ENCODE measurements at places on chromosomes 3 and 15.

- H3K27ac ChIP-seq: no peak overlapping the region
- no peaks in the 10 kb centered on the region for H3K27me3 ChIP-seq
- DNase-seq: no peak
- H3K4me3 ChIP-seq: no peak overlapping the region
These were observed 3.3 kb upstream of the DCP1A start for GRCh38 chr3:53350652-53351051.

DNA sequence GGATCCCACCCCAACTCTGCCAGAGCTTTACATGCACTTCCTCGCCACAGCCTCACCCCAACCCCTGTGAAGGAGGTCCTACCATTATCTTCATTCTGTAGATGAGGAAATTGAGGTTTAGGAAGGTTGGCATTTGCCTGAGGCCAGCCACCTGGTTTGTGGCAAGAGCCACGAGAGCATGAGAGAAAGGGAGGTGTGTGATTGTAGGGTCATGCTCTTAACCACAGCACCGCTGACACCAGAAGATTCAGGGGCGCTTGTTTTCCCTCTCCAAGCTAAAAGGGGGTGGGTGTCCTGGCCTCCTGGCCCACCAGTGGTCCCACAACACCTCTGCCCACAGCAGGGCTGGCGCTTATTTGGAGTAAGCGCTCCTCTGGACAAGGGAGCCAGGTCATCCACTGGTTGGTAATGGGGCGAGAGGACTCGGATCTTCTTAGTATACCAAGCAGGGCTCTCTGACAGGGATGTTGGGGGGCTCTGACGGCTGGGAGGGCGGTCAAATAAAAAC lies 691 bp downstream of the RHCG start:
- DNase-seq: no peak
- H3K27me3 ChIP-seq: no peaks in the 10 kb centered on the region
- H3K36me3 ChIP-seq: no peaks in the 10 kb centered on the region

DNA sequence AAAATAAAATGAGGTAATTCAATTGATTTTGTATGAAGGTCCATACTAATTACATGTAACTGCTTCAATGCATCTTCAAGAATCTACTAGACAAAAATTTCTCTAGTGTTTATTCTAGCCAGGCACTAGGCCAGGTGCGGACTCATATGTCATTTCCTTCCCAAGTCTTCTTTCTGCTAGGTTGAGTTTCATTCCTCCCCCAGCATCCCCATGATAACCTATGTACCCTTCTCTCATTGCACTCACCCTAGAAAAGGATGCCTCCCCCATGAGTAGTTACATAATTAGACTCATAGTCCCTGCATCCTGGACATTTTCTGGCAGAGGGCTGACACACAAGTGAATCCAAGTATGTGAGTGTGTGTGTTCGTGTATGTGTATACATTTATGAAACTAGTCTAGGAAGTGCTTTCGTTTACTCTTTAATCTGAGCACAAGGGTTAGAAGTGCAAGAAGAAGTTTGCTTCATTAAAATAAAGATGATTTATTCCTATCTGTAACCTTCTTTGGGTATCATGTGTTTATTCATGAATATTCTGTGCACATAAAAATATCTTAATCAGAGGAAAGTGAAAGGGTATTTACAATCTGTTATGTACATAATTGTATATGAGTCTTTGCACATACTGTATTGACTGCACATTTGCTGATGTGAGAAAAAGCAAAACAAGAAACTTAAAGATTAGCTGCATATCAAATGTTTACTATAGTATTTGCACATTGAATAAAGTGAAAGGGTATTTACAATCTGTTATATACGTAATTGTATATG lies 585.6 kb upstream of the ZNF717 start:
- no peaks in the 10 kb centered on the region for H3K36me3 ChIP-seq
- no peak overlapping the region for H3K4me3 ChIP-seq
- no peaks in the 10 kb centered on the region for H3K4me1 ChIP-seq
- no peak for DNase-seq
- H3K27me3 ChIP-seq: no peaks in the 10 kb centered on the region

DNA sequence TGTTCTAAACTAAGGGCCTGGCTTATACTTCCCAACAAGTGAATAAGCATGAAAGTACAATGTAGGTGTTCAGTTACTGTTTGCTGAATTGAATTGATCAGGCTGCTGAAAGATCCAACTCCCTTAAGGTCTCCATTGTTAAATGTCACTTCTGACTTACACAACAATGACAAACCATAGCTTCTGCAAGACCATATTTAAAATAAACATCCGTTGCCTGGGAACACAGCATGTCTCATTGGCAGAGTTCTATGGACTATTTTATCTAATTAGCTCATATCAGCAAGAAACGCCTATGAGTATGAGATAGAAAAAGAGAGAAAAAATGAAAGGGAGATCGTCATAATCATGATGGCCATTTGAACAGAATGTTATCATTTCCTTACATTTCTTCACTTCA lies 605.4 kb downstream of the FGF12 start:
- H3K4me3 ChIP-seq: no peak overlapping the region
- H3K36me3 ChIP-seq: no peaks in the 10 kb centered on the region
- no peak overlapping the region for H3K27ac ChIP-seq
- no peaks in the 10 kb centered on the region for H3K4me1 ChIP-seq
- H3K27me3 ChIP-seq: no peaks in the 10 kb centered on the region

GRCh38 chr3:32184187-32184730 lies 54.2 kb upstream of the CMTM8 start:
- H3K27ac ChIP-seq: no peak overlapping the region
- H3K36me3 ChIP-seq: no peaks in the 10 kb centered on the region
- no peak overlapping the region for H3K4me3 ChIP-seq
- no peaks in the 10 kb centered on the region for H3K4me1 ChIP-seq

DNA sequence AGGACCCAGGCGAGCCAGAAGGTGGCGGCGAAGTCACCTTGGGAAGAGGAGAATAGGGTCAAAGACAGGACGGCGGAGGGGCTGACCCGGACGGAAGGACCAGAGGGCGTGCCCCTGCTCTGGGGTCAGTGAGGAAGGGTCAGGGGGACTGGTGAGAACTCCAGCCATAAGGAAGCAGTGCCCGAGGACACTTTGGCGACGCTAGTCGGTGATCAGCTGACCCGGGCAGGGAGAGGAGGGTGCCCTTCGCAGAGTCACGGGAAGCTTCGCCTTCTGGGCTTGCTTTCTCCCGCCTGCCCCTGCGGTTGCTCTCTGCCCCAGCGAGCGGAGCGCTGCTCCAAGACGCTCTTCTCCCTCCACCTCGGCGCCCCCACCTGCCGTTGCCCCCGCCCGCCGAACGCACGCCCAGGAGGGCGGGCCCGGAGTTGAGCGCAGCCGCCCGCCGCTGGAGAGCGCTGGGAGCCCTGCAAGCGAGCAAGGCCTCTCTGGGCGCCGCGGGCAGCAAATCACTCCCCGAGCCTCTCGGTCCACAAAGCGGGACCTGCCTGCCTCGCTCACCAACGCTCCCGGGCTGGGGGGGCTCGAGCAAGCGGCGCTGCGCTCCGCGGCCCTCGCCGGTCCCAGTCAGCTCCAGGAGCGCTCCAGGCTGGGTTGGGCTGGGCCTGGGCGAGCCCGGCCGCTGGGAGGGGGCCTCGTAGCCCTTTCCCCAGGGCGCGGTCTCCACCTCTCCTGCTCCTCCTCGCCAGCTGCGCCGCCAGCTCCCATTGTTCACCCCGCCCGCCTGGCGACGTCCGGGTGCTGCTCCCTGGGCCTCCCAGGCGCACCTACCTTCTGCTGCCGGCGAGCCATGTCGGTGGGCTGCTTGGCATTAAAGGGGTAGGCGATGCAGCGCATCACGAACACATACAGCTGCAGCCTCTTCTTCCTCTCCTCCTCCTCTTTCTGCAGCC lies 1.2 kb downstream of the CADPS start:
- H3K4me1 ChIP-seq: peaks cover 9% of the 10 kb centered on the region
- DNase-seq: peak; percentile 79
- H3K27ac ChIP-seq: peak overlapping the region; percentile 64
- no peaks in the 10 kb centered on the region for H3K36me3 ChIP-seq

GRCh38 chr3:49972656-49973055 lies 32.7 kb downstream of the RBM6 start:
- H3K27me3 ChIP-seq: no peaks in the 10 kb centered on the region
- H3K4me1 ChIP-seq: peaks cover 14% of the 10 kb centered on the region
- no peak overlapping the region for H3K27ac ChIP-seq
- H3K4me3 ChIP-seq: no peak overlapping the region

DNA sequence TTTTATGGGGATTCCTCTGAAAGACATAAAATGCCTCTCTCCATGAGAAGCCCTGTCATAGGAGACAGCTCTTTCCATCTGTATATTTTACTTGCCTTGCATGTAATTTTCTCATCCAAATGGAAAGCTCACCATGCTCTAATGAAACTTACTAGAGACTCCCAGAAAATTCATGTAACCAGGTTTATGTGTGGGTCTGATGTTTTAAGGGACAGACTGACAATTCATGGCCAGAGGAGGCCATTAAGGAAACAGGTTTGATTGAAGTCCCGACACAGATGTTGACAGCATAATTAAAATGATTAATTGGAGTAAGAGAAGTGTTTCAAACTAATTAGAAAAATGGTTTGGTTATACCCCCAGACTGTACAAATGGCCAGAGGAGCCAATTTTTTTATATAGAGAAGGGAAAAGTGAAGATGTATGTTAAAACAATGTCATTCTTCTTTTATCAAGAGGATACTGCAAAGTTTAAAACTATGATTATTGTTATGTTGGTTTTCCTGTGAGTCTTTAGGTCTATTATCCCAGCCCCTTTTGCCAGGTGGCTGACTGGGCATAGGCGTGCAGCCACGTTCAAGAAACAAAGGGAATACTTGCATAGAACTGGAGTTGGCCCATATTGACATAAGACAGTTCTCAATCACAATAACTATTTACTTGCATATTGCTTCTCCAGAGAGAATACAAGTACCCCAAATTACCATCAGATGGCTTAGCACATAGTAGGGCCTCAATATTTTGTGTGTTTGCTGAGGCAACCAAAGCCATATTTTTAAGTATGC lies 64.8 kb downstream of the RBMS3 start:
- H3K36me3 ChIP-seq: no peaks in the 10 kb centered on the region
- no peak overlapping the region for H3K27ac ChIP-seq
- no peak overlapping the region for H3K4me3 ChIP-seq
- no peaks in the 10 kb centered on the region for H3K27me3 ChIP-seq

DNA sequence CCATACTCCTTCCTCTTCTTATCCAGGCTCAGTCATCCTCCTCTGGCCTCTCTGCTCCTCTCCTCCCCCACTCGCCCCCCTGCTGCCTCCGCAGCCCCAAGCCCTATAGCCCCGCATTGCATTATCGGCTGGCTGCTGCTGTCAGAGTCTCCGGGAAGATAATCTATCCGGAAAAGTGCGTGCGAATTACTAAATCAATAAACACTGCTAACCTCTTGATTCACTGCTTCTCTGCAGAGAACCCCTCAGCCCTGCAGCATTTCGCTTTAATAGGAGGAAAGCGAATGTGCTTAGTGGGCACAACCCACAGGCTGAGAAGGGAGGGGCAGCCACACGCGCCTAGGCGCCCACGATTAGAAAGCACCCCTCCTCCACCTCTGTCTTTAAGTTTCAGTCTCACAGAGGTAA lies 167.6 kb downstream of the ABHD5 start:
- no peak overlapping the region for H3K27ac ChIP-seq
- H3K4me1 ChIP-seq: no peaks in the 10 kb centered on the region
- no peak overlapping the region for H3K4me3 ChIP-seq
- DNase-seq: no peak

DNA sequence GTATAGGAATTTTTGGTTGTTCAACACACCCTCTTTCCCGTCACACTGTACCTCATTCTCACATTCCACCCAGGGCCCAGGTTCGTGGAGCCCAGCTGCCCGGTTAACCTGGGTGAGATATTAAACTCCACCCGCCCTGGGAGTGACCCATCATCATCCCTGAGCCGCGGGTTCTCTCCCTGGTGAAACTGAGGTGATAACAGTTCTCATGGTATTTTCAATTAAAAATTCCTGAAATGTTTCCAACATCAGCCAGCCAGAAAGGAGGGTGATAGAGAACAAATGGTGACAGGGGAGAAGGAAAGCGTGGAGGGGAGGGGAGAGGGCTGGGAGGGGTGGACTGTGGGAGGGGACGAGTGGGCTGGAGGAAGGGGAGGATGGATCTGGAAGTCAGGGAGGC lies 148.8 kb downstream of the ALDH1A2 start:
- no peaks in the 10 kb centered on the region for H3K4me1 ChIP-seq
- no peaks in the 10 kb centered on the region for H3K27me3 ChIP-seq
- no peaks in the 10 kb centered on the region for H3K36me3 ChIP-seq
- no peak for DNase-seq
- no peak overlapping the region for H3K27ac ChIP-seq

DNA sequence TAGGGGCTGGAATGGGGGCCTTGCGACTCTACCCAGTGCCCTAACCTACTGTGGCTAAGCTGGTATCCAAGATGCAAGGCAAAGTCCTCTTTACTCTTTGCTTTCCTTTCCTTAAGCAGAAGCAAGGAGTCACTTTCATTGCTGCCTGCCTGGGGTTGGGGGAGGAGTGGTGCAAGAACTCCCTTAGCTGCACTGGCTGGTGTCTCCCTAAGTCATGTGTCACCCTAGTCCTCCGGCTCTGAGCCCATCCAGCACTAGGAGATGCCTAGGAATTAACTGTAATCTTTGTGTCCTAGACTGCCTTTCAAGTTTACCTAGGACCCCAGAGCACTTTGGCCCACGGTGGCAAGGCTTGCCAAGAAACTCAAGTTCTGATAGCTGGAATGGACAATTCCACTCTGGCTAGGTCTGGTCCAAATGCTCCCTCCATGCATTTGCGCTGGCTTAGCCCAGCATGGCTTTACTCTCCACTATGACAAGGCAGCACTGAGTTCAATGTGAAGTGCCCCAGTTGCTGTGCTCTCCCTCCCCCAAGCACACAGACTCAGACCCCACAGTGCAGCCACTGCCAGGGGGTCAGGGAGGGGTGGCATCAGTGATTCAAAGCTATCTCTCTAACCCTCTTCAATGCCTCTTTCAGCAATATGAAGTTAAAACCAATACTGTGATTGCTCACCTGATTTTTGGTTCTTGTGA lies 58.7 kb downstream of the ESYT3 start:
- no peaks in the 10 kb centered on the region for H3K36me3 ChIP-seq
- H3K4me3 ChIP-seq: no peak overlapping the region
- H3K27ac ChIP-seq: no peak overlapping the region
- no peaks in the 10 kb centered on the region for H3K4me1 ChIP-seq
- no peaks in the 10 kb centered on the region for H3K27me3 ChIP-seq
- no peak for DNase-seq

- H3K4me1 ChIP-seq: no peaks in the 10 kb centered on the region
- no peaks in the 10 kb centered on the region for H3K27me3 ChIP-seq
- no peak overlapping the region for H3K27ac ChIP-seq
These were observed 27.1 kb downstream of the FAH start for GRCh38 chr15:80179935-80180334.

GRCh38 chr3:62679988-62680387 lies 195.2 kb downstream of the CADPS start:
- no peaks in the 10 kb centered on the region for H3K27me3 ChIP-seq
- no peaks in the 10 kb centered on the region for H3K4me1 ChIP-seq
- H3K36me3 ChIP-seq: no peaks in the 10 kb centered on the region
- H3K27ac ChIP-seq: no peak overlapping the region

GRCh38 chr3:8183627-8184026 lies 318.0 kb upstream of the LMCD1 start:
- no peaks in the 10 kb centered on the region for H3K36me3 ChIP-seq
- no peak overlapping the region for H3K4me3 ChIP-seq
- no peak for DNase-seq
- no peak overlapping the region for H3K27ac ChIP-seq

GRCh38 chr3:124156866-124157712 lies 165.2 kb upstream of the ROPN1 start:
- DNase-seq: no peak
- H3K36me3 ChIP-seq: no peaks in the 10 kb centered on the region
- H3K27me3 ChIP-seq: no peaks in the 10 kb centered on the region
- H3K27ac ChIP-seq: no peak overlapping the region
- no peak overlapping the region for H3K4me3 ChIP-seq
